IPS DF 19.7 (cell line): ENCODE measurements at places on chromosomes 2 and 18.

- DNase-seq, result no peak
Observed at GRCh38 chr18:25346561-25346960, 5.4 kb downstream of the ZNF521 start.

DNA sequence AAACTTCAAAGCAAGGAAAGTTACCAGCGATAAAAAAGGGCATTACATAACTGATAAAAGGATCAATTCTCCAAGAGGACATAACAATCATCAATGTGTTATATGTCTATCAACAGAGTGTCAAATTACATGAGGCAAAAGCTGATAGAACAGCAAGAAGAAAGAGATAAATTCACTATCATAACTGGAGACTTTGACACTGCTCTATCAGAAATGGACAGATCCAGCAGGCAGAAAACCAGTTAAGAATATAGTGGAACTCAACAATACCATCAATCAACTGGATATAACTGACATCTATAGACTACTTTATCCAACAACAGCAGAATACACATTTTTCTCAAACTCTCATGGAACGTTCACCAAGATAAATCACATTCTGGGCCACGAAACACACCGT, 65.0 kb downstream of the ROCK2 start:
- DNase-seq, result no peak

- DNase-seq, result no peak
Observed at GRCh38 chr18:45054636-45055035, 373.9 kb downstream of the SETBP1 start.

DNA sequence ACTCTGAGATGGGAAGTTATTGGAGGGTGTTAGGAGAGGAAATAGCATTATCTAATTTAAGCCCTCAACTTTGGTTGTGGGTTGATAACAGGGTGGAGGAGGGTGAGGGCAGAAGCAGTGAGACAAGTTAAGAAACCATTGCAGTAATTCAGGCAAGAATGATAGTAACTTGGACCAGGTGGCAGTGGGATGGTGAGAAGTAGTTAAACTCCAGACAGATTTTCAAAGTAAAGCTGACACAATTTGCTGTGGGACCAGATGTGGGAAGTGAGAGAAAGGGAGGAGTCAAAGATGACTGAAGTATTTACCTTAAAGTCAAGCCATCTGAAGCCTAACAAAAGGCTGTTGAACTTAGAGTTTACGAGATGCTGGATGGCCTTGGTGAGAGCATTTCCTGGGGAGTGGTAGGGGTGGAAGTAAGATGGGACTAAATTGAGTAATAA, 163.2 kb upstream of the KLF7 start:
- DNase-seq, result no peak

DNA sequence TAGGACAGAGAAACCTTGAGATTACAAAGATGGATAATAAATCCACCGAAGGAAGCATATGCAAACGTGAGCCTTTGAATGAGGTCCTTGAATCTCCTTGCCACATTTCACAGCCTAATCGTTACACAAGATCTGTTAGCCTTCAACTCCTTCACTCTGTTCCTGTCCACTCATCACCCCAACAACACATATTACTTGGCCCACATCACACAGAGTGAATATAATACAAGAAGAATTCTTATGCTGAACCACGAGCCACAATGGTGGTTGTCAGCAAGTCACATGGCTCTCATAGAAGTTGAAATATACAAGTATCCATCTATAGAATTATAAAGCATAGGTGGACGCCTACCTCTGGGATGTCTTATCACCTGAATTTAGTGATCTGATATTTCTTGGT, 12.6 kb downstream of the ZBTB7C start:
- no peak for DNase-seq
